Esophagus muscularis mucosa (tissue), 4 donors: ENCODE measurements at places on chromosomes 16 and 17.

- H3K4me1 ChIP-seq: no peaks in the 10 kb centered on the region
- no peaks in the 10 kb centered on the region for H3K36me3 ChIP-seq
- DNase-seq: no peak
- H3K27ac ChIP-seq: peak overlapping the region; percentile 55
- no peak overlapping the region for H3K4me3 ChIP-seq
- H3K27me3 ChIP-seq: no peaks in the 10 kb centered on the region
These were observed 8.4 kb upstream of the SHCBP1 start for GRCh38 chr16:46629331-46630219.

DNA sequence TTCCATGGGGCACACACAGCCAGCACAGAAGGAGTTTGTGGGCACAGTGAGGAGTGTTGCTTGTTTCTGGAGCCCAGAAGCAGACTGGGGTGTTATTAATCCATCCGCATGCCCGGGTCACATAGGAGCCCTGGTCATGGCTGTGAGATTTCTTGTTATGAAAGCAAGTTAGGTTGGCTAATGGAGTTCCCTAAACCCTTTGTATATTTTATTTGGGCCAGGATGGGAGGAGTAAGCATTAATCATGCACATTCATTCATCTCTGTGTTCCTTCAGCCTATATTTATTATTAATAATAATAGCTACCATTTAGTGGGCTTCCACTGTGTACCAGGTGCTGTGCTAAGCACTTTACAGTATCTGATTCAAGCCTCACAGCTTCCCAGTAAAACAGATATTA is 200.6 kb upstream of the CDH5 start:
- no peak overlapping the region for H3K4me3 ChIP-seq
- no peak for DNase-seq
- H3K4me1 ChIP-seq: peaks cover 35% of the 10 kb centered on the region
- H3K27me3 ChIP-seq: no peaks in the 10 kb centered on the region
- no peaks in the 10 kb centered on the region for H3K36me3 ChIP-seq

DNA sequence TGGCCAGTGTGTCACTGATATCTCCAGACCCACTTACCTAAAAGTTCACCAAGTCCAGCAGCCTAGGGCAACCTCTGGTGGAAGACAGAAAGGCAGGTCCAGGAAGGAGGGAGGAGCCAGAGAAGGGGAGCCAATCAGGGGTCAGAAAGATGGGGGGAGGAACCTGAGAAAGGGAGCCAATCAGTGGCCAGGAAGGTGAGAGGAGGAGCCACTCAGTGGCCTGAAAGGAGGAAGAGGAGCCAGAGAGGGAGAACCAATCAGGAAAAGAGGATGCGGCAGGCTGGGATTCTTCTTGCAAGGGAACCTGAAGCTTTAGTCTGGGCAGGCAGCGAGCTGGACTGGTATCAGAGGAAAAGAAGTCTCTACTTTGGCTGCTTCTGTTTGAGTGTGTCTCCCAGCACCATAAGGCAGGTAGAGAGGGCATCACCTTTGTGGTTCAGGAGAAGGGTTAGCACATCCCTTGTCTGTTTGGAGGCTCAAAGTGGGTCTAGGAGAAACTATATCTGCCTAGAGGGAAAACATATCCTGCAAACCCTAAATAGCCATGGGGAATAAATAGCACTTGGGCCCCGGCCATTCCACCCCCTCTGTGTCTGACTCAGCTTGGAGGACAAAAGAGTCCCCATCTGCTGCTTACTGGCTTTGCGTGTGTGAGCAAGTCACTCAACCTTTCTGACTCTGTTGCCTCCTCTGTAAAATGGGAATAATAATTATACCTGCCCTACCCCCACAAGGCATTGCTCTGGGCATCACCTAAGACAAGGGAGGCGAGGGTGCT is 43.4 kb upstream of the CRHR1 start:
- H3K4me1 ChIP-seq: no peaks in the 10 kb centered on the region
- H3K36me3 ChIP-seq: no peaks in the 10 kb centered on the region
- DNase-seq: no peak

- no peak overlapping the region for H3K27ac ChIP-seq
- H3K4me1 ChIP-seq: peaks cover 6% of the 10 kb centered on the region
- no peak for DNase-seq
These were observed 61.4 kb downstream of the TMEM100 start for GRCh38 chr17:55661256-55661758.

DNA sequence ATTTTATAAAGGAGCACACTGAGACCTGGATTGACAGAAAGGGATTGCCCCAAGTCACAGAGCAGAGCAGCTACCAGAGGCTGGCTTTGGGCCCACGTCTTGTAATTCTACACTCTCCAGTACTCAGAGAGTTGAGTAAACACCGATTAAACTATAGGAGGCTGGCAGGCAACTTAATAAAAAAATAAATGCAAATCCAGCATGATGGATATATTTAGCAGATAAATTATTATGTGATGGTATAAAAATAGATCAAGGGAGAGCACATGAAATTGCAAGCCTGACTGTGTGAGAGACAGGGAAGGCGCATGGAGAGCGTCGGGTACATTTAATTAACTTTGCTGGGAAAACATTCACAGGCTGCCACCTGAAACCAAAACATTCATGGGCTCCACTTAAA is 87.7 kb upstream of the CCL2 start:
- DNase-seq: no peak
- H3K27ac ChIP-seq: no peak overlapping the region
- no peaks in the 10 kb centered on the region for H3K36me3 ChIP-seq

DNA sequence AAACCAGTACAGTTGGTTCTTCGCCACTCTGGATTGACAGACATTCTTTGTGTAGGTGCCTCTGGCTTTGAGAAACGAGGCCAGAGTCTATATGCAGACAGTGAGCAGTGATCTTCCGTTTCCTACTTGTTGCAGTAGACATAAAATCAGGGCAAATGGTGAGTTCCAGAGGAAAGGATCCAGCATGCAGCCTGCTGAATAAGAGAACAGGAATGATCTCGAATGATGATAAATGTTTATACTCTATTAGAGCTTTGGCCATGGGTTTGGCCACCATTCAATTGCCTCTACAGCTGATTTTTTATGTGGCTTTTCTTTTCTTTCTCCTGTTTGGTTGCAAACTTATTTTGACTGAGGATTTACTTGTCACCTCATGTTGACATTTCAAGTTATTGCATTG is 286.7 kb downstream of the IRX3 start:
- H3K27me3 ChIP-seq: no peaks in the 10 kb centered on the region
- H3K36me3 ChIP-seq: no peaks in the 10 kb centered on the region
- H3K4me1 ChIP-seq: no peaks in the 10 kb centered on the region
- no peak overlapping the region for H3K27ac ChIP-seq
- no peak overlapping the region for H3K4me3 ChIP-seq

- no peak for DNase-seq
- H3K27ac ChIP-seq: peak overlapping the region; percentile 95
- no peaks in the 10 kb centered on the region for H3K27me3 ChIP-seq
- H3K4me3 ChIP-seq: peak overlapping the region; percentile 15
- peaks cover 100% of the 10 kb centered on the region for H3K4me1 ChIP-seq
- H3K36me3 ChIP-seq: peaks cover 4% of the 10 kb centered on the region
These were observed 17.2 kb downstream of the RARA start for GRCh38 chr17:40326014-40326831.

- peak overlapping the region; percentile 49 for H3K4me3 ChIP-seq
- peaks cover 59% of the 10 kb centered on the region for H3K27me3 ChIP-seq
- DNase-seq: no peak
These were observed 1.4 kb downstream of the SOX9 start for GRCh38 chr17:72122010-72122764.

- H3K36me3 ChIP-seq: no peaks in the 10 kb centered on the region
- no peak overlapping the region for H3K27ac ChIP-seq
- no peaks in the 10 kb centered on the region for H3K27me3 ChIP-seq
- H3K4me1 ChIP-seq: no peaks in the 10 kb centered on the region
These were observed 30.4 kb downstream of the CLEC19A start for GRCh38 chr16:19315889-19316433.

GRCh38 chr17:68060336-68060735 is 24.8 kb downstream of the KPNA2 start:
- H3K36me3 ChIP-seq: no peaks in the 10 kb centered on the region
- H3K4me3 ChIP-seq: no peak overlapping the region
- no peaks in the 10 kb centered on the region for H3K27me3 ChIP-seq
- H3K4me1 ChIP-seq: no peaks in the 10 kb centered on the region

DNA sequence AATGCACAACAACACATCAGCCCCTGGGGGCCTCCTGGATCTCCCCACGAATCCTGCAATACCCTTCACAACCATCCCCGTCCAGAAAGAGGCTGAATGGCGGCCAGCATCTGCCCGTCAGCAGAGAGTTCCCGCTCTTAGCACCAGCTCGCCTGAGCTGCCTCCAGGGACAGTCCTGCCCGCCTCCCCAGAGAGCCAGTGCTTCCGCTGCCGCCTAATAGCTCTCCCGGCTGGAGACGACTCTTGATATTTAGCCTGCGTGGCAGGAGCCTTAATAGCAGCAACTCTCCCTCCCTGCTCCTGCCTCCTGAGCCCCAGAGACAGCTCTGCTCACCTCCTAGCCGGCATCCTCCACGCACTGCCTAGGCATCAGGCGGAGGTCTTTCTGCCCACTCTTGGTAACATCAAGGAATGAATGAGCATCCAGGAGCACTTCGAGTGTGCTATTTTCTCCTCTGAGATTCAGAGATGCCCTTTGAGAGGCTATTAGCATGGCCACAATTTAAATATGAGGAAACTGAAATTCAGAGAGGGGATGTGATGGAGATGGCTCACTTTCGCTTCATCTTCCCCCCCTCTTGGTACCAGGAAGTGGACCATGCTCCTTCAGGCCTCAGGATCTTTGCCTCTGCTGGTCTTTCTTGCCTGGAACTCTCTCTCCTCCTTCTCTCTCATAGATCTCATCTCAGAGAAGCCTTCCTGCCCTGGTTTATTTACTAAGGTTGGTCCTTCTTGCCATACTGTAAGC is 67.9 kb downstream of the RAI1 start:
- H3K4me3 ChIP-seq: no peak overlapping the region
- no peak for DNase-seq
- H3K27me3 ChIP-seq: no peaks in the 10 kb centered on the region
- peaks cover 73% of the 10 kb centered on the region for H3K4me1 ChIP-seq
- no peaks in the 10 kb centered on the region for H3K36me3 ChIP-seq

- no peaks in the 10 kb centered on the region for H3K27me3 ChIP-seq
- no peak overlapping the region for H3K4me3 ChIP-seq
- peak; percentile 95 for DNase-seq
- no peaks in the 10 kb centered on the region for H3K36me3 ChIP-seq
- H3K27ac ChIP-seq: no peak overlapping the region
These were observed 12.0 kb upstream of the MEOX1 start for GRCh38 chr17:43673516-43674323.

DNA sequence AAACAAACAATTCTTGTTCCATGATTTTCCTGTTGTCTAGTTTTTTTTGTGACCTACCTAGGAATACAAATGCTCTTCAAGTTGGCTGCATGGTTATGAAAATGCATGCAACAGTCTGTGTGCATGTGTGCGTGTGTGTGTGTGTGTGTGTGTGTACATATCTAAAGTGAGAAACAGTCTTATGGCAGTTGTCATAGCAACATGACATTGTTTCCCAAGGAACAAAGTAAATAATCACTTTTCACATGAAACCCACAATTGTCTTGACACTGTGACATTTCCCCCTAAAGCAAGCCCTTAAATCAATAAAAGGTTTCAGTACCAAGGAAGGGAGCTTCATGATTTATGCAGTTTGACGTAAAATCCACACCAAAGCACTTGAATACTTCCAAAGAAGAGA is 758.4 kb downstream of the CDH8 start:
- H3K4me3 ChIP-seq: no peak overlapping the region
- H3K27me3 ChIP-seq: no peaks in the 10 kb centered on the region

GRCh38 chr16:73268366-73268993 is 220.6 kb upstream of the ZFHX3 start:
- H3K4me1 ChIP-seq: no peaks in the 10 kb centered on the region
- H3K27me3 ChIP-seq: peaks cover 5% of the 10 kb centered on the region
- H3K36me3 ChIP-seq: no peaks in the 10 kb centered on the region
- no peak overlapping the region for H3K4me3 ChIP-seq
- H3K27ac ChIP-seq: no peak overlapping the region

- H3K27me3 ChIP-seq: no peaks in the 10 kb centered on the region
- H3K4me3 ChIP-seq: no peak overlapping the region
- no peak overlapping the region for H3K27ac ChIP-seq
- peaks cover 86% of the 10 kb centered on the region for H3K4me1 ChIP-seq
- no peak for DNase-seq
- peaks cover 12% of the 10 kb centered on the region for H3K36me3 ChIP-seq
These were observed 18.7 kb downstream of the MPRIP start for GRCh38 chr17:17060930-17061329.

DNA sequence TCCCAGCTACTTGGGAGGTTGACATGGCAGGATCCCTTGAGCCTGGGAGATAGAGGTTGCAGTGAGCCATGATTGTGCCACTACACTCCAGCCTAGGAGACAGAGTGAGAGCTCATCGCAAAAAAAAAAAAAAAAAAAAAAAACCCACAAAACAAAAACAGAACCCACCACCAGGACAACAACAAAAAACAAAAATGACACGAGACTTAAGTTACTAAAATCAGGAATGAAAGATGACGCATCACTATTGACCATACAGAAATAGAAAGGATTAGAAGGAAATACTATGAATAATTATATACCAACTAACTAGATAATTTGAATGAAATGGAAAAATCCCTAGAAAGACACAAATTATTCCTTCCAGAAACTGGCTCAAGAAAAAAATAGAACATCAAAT is 432.4 kb upstream of the PMFBP1 start:
- no peaks in the 10 kb centered on the region for H3K4me1 ChIP-seq
- no peak for DNase-seq
- H3K27ac ChIP-seq: no peak overlapping the region
- no peak overlapping the region for H3K4me3 ChIP-seq

DNA sequence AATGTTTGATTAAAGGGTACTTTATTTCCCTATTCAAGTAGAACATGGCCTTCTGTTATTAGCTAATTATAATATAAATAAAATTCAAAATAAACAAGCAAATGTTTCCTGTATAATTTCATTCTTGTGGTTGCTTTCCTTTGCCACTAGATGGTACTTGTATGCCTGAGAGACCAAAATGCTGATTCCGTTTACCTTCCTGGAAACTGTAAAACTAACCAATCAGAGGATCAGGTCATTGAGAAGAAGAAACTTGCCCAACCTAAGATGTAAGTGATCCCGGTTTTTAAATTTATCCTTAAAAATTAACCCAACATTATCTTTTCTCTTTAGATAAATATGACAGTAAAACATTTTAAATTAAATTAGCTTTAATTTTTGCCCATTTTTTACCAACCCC is 8.1 kb upstream of the ABCA5 start:
- H3K4me3 ChIP-seq: no peak overlapping the region
- H3K27ac ChIP-seq: no peak overlapping the region
- H3K27me3 ChIP-seq: no peaks in the 10 kb centered on the region
- H3K4me1 ChIP-seq: no peaks in the 10 kb centered on the region
- no peak for DNase-seq
- H3K36me3 ChIP-seq: no peaks in the 10 kb centered on the region
